ENCODE measurements at places on chromosomes 2 and 18.

GRCh38 chr2:16553226-16553625 lies 112.4 kb downstream of the CYRIA start:
- H3K4me1 ChIP-seq: no peaks in the 10 kb centered on the region
- peak; percentile 68 for DNase-seq
- H3K4me3 ChIP-seq: no peak overlapping the region
- no peak overlapping the region for H3K27ac ChIP-seq

GRCh38 chr2:174675615-174676014 lies 78.0 kb upstream of the WIPF1 start:
- no peak overlapping the region for H3K4me3 ChIP-seq
- no peak overlapping the region for H3K27ac ChIP-seq
- H3K4me1 ChIP-seq: peaks cover 12% of the 10 kb centered on the region
- no peak for DNase-seq
- no peaks in the 10 kb centered on the region for H3K36me3 ChIP-seq
- H3K27me3 ChIP-seq: no peaks in the 10 kb centered on the region

GRCh38 chr2:24176326-24176725 lies 1.5 kb downstream of the FAM228A start:
- H3K27me3 ChIP-seq: no peaks in the 10 kb centered on the region
- no peaks in the 10 kb centered on the region for H3K4me1 ChIP-seq
- no peak overlapping the region for H3K4me3 ChIP-seq
- no peaks in the 10 kb centered on the region for H3K36me3 ChIP-seq
- DNase-seq: no peak

GRCh38 chr2:144358374-144358964 lies 161.4 kb downstream of the ZEB2 start:
- no peaks in the 10 kb centered on the region for H3K4me1 ChIP-seq
- H3K27me3 ChIP-seq: no peaks in the 10 kb centered on the region
- H3K4me3 ChIP-seq: no peak overlapping the region
- DNase-seq: no peak
- peak overlapping the region; percentile 39 for H3K27ac ChIP-seq

GRCh38 chr2:157497638-157498314 lies 53.9 kb upstream of the CYTIP start:
- H3K4me3 ChIP-seq: no peak overlapping the region
- H3K36me3 ChIP-seq: no peaks in the 10 kb centered on the region
- H3K27ac ChIP-seq: no peak overlapping the region
- H3K27me3 ChIP-seq: no peaks in the 10 kb centered on the region

GRCh38 chr18:53534695-53535094 lies 689.8 kb downstream of the MBD2 start:
- no peak overlapping the region for H3K27ac ChIP-seq
- H3K27me3 ChIP-seq: no peaks in the 10 kb centered on the region
- no peaks in the 10 kb centered on the region for H3K4me1 ChIP-seq

DNA sequence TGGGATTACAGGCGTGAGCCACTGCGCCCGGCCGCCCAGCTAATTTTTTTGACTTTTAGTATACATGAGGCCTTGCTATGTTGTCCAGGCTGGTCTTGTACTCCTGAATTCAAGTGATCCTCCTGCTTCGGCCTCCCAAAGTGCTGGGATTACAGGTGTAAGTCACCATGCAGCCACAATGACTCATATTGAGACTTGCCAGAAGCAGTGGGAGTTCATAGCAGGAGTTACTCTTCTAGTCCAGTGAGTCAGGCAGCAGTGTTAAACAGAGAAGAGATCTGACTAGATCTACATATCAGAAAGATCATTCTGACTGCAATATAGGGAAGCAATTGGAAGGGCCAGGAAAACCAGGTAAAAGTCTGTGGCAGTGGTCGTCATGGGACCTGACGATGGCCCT lies 1.5 kb upstream of the FLACC1 start:
- no peaks in the 10 kb centered on the region for H3K27me3 ChIP-seq
- H3K27ac ChIP-seq: no peak overlapping the region
- no peaks in the 10 kb centered on the region for H3K4me1 ChIP-seq
